Endodermal cell (in vitro differentiated cells): ENCODE measurements at places on chromosomes 3 and 15. TPM values are rescaled to one million over a fixed set of nuclear protein-coding genes. Genes with fewer than 3 reads are reported as not detected.
A peak's percentile ranks its signal among the peaks of the same experiment; 100 is the strongest.

PPP1R14D gene
- total RNA-seq, result not detected in 2 replicates

DNA sequence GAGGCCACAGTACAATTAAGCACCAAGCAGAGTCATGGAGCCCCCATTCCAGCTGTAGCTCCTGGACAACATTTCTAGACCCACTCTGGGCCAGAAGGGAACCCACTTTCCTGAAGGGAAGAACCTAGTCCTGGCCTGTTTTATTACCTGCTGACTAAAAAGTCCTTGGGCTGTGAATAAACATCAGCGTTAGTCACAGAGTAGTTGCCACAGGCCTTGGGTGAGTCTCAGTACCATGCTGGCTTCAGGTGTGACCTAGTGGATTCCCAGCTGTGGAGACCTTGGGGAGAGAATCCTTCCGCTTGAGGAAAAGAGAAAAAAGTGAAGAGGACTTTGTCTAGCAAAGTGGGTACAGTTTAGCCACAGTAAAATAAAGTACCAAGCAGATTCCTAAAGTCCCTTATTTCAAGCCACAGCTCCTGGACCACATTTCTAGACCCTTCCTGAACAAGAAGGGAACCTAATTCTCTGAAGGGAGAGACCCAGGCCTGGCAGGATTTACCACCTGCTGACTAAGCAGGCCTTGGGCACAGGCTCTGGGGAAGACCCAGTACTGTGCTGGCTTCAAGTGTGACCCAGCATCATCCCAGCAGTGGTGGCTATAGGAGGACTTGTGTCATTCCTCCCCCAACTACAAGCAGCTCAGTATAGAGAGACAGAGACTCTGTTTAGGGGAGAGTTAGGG lies 118.3 kb upstream of the KCNH8 start:
- no peak for DNase-seq

DNA sequence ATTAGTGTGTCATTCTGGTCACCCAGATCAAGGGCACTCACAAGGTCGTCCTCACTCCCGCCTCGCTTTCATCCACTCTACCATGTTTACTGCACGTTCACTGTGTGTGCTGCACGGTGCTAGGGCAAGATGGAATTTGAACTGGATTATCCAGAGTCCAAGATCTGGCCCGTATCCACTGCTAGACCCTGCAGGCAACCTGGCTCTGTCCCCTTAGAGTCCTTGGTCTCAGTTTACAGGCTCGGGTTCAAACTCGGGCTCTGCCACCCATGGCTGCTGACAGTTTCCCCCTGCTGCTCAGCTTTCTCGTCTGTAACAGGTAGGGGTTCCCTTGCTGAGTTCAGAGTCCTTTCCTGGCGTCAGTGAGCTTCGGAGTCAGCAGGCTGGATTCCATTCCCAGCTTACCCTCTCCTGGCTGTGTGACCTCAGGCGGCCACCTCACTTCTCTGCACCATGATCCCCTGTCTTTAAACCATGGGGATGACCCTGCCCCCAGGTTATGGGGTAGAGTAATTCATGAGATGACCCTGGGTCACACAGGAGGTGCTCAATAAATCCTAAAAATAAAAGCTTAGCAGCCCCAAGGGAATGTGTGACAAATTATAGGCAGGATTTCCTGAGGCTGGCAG lies 79.6 kb upstream of the SLC6A6 start:
- DNase-seq, result no peak

DNA sequence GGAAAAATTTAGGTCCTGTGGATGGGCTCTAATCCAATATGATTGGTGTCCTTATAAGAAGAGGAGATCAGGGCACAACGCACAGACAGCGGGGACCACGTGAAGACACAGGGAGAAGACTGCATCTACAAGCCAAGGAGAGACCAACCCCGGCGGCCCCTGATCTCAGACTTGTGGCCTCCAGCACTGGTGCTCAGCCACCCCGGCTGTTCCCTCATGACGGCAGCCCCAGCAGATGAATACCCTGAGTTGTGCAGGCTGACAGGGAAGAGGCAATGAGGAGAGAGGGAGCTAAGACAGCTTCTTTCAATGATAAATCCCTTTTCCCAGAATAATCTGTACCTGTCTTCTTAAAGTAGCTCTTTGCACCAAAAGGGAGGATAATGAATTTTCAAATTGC lies 33.3 kb upstream of the CGNL1 start:
- DNase-seq, result no peak

- DNase-seq, result no peak
Observed at GRCh38 chr15:83092309-83092976, 15.0 kb upstream of the TM6SF1 start.

GRCh38 chr15:34791701-34792100 lies 3.6 kb downstream of the ACTC1 start:
- DNase-seq, result no peak

DNA sequence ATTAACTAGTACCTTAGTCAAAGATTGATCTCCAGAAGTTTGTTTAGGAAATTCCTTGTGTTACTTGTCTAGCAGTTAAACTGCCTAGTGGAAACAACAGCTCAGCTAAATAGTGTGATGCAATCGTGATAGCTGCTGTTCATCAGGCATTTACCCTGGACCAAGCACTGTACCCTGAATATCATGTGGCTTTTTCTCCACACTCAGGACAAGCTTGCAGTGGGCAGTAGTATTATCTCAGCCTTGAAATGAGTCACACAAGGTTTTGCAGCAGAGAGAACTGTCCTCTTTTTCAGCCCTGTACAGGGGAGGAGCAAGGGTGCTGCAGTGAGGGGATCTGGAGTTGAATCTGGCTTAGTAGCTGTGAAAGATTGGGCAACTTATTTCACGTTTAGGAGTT lies 208.4 kb downstream of the TP63 start:
- no peak for DNase-seq

- DNase-seq, result no peak
Observed at GRCh38 chr3:124385996-124386395, 344.3 kb upstream of the UMPS start.

ISG20 gene
- 6.1 and 11.4 TPM in 2 replicates for total RNA-seq

DNA sequence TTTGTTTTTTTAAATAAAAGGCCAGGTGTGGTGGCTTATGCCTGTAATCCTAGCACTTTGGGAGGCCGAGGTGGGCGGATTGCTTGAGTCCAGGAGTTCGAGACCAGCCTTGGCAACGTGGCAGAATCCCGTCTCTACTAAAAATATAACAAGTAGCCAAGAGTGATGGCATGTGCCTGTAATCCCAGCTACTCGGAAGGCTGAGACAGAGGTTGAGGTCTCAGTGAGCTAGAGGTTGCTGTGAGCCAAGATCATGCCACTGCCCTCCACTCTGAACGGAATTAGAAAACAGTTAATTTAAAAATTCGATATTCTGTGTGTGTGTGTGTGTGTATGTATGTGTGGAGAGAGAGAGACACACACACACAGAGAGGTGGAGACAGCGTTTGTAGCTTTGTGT lies 58.8 kb downstream of the TCF12 start:
- no peak for DNase-seq

DNA sequence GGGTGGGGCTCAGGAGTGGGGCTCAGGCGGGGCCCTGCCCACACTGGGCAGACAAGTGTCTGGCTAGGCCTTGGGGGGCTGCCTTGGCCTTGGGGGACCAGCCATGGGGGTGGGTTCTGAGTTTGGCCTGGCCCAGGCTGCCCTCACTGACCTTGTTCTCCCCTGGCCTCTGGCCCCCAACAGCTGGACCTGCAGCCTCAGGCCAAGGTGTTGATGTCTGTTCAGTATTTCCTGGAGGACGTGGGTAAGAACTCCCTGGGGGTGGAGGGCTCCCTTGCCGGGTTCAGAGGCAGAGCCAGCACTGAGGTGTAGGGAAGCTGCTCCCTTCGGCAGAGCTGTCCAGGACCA lies 20.0 kb downstream of the PRKCD start:
- DNase-seq, result no peak

DNA sequence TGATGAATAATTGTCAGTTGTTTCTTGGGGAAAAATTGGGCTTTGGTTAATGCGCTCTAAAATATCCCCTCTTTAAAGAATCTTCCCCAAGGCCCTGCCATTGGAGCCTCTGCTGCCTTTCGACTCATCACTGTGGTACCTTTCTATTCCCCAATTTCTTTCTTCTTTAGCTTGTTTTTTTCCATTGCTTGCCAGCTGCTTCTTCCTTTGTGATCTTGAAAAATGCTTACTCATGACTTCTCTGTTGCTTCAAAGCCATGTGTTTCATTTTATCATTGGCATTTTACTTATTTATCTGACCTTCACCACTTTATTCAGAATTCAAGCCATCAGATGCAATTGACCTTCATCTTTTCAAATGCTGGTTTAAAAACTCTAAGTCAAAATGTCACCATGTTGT lies 84.4 kb downstream of the SV2B start:
- no peak for DNase-seq

GRCh38 chr15:94858449-94858848 lies 627.1 kb downstream of the MCTP2 start:
- DNase-seq, result no peak

EFCC1 gene
- total RNA-seq, result 0.31 to 0.93 TPM (median 0.78 TPM) in 3 replicates

CYP19A1 gene
- total RNA-seq, result not detected in 2 replicates

DNA sequence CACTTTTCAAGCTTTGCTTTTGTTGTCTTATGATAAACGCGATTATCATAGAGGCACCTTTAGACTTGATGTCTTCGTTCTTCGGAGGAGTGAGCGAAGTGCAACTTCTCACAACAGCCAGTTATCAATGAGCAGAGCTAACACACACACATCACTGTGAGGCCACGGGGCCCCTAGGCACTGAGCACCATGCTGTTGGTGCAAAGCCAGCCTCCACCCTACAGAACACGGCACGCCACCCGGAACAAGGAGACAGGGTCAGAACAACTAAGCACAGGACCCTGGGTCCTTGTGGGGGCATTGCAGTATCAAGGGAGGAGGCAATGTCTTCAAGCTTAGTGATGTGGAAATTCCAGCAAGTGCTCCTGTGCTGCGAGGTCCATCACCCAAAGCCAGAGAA lies 244.5 kb downstream of the OCA2 start:
- DNase-seq, result no peak

PGBD4 gene
- total RNA-seq, result 0.59 to 1.2 TPM (median 0.93 TPM) in 3 replicates

GRCh38 chr3:138782755-138783154 lies 52.0 kb downstream of the PIK3CB start:
- DNase-seq, result no peak

DNA sequence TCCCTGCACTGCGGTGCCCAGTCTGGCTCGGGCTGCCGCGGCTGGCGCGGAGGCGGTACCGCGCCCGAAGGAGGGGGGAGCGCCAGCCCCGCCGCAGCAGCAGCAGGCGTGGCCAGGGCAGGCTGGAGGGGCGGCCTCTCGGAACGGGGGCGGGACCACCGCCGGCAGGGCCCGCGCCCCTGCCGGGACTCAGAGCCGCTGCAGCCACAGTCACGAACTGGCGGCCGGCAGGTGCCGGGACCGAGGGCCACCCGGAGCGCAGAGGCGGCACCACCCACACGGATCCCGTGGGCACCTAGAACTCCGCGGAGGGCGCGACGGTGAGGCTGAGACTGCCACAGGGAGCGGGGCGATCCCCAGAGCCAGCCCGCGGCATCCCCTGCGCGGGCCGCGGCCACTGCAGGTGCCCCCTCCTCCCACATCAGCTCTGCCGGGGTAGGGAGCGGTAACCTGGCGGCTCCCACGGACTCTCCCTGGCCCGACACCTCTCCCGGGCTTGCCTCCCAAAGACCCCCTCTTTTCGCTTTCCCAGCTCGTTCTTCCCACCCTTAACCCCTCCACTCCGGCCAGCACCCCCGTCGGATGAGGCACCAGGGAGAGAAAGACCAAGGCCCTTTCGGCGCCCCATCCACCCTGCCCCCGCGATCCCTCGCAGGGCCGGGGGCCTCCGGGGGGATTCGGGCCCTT lies at the start of gene VWA5B2:
Gene VWA5B2 (plus strand): TSS at position 192 of the 687 bp plus-strand sequence. CDS start 944 bp downstream, outside the sequence.
- DNase-seq, result peak; percentile 90

DNA sequence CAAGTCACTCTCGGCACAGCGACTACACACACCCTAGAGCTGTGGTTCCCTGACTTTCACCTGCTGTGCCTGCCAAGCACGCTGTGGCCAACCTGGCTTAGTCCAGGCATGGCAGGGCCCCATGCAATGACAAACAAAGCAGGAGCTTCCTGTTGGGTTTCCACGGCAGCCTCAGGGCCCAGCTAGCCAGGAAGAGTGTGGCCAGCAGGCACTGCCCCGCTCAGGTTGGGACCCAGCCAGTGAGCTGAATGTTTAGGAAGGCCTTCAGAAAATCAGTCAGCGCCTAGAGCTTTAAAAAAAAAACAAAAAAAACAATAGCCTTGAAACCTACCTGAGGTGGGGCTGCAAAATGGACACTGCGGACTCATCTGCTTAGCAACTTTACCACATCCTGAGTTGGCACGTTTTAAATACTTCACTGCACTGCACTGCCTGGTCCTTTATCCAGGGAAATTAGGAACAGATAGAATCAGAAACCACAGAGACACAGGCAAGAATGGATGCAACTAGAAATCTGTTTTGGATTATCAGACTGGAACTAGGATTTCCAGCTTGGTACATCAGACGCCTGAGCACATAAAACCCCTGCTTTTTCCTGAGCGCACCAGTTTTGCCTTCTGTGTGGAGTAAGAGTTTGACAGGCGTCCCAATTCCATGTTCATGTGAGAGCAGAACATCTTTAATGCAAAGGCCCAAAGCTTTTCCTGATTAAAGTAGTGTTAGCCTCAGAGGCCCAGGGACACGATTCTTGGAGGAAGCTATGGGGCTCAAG lies 36.2 kb upstream of the LDHAL6B start:
- peak; percentile 75 for DNase-seq

PPP2R3A gene
- 11.2 and 12.5 TPM in 2 replicates for total RNA-seq

EFHB gene
- 1.3 TPM in 2 replicates for total RNA-seq

DNA sequence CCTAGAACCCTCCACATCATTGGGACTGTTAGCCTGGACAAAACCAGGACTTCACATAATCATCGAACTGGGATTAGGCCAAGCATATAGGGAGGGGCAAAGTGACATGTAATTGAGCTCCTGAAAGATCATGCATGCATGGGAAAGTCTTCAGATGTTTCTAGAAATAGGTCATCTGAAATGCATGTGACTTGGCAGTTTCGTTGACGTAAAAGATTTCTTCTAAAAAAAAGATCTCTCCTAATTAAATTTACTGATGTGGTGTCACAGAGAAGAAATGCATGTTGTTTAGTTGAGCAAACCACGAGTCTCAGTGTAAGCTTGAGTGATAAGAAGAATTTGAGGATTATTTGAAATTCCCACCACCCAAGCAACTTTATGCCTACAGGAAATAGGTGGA lies 70.0 kb upstream of the LIMD1 start:
- no peak for DNase-seq

GRCh38 chr15:78105476-78106241 lies 13.3 kb downstream of the SH2D7 start:
- DNase-seq, result no peak

RHOV gene
- total RNA-seq, result 1.8 and 2.5 TPM in 2 replicates

DNA sequence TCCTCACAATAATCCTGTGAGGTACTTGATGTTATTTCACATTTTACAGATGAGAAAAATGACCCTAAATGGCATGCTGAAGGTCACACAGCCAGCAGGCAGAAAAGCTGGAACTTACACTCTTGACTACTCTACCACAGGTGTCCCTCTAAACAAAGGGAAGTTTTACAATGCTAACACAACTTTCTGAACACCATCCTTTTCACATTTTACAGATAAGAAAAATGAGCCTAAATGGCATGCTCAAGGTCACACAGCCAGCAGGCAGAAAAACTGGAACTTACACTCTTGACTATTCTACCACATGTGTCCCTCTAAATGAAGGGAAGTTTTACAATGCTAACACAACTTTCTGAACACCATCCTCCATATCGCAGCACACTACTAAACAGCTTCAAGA lies 35.6 kb downstream of the TMCC1 start:
- no peak for DNase-seq
